Small intestine (tissue), 16 donors: ENCODE measurements at places on chromosomes 16 and 17. TPM values are rescaled to one million over a fixed set of nuclear protein-coding genes. Genes with fewer than 3 reads are reported as not detected.
A peak's percentile ranks its signal among the peaks of the same experiment; 100 is the strongest.

- H3K4me3 ChIP-seq: no peak overlapping the region
- peak; percentile 38 for DNase-seq
- H3K36me3 ChIP-seq: no peaks in the 10 kb centered on the region
- H3K27ac ChIP-seq: no peak overlapping the region
- H3K4me1 ChIP-seq: no peaks in the 10 kb centered on the region
Measured at GRCh38 chr17:60102632-60103096, 23.9 kb upstream of the HEATR6 start.

GRCh38 chr16:920717-921116 lies 50.1 kb downstream of the LMF1 start:
- H3K27ac ChIP-seq: no peak overlapping the region
- H3K4me1 ChIP-seq: peaks cover 5% of the 10 kb centered on the region
- H3K27me3 ChIP-seq: no peaks in the 10 kb centered on the region

DNA sequence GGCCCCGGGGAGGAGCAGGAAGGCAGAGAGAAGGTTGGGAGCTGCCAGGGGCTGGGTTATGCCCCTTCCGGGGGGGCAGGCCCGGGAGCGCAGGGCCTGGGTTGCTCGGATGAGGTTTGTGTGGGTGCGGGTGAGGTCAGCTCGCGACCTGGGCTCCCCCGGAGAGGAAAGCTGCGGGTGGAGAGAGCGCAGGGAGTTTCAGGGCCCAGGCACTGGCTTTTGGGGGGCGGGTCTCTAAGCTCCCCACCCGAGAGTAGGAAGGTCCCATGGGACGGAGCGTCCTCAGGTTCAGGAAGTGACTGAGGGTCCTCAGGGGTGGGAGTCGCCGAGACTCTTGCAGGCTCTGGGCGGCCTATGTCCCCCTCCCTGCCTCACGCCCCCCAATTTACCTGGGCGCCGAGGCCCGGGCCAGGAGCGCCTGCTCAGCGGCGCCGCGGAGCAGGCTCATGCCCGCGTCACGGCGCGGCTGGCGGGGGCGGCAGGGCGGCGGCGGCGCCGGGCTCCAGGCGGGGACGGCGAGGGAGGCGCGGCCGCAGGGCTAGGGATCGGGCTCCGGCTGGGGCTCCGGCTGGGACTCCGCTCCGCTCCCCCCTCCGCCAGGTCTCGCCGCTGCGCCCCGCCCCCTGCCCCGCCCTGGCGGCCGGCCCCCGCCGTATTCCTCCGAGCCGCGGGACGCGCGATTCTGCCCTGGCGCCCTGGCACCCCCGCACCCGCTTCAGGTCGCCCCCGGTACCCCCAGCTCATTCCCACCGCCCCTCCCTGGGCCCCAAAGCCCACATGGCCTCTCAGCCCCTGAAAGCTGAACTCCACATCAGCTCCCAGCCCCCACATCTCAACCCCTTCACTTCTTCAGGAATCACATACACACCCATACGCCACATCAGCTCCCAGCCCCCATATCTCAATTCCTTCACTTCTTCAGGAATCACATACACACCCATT lies at the start of gene DOK4:
DOK4 (minus strand) TSS at position 578 of the 942 bp plus-strand sequence. CDS start 6,986 bp downstream, outside the sequence.
- peak within 1 kb of the TSS; percentile 73 for H3K27ac ChIP-seq
- H3K36me3 ChIP-seq: no peaks in the 10 kb centered on the region
- no peaks in the 10 kb centered on the region for H3K27me3 ChIP-seq

DNA sequence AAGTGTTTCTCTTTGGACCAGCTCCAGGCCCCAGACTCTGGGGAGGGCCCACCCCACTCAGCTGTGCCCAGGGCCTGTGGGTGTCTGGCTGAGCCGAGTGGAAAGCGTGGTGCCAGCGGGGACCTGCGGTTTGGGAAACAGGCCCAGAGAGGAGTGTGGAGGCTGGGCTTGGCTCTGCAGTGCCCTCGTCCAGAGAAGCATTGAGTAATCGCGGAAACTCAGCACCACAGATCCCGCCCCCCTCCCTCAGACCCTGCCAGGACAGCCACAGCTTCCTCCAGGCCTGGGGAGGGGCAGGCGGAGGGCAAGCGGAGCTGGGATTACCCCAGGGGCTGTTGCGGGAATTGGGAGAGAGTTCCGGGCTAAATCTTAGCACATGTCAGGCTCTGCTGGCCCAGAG lies 14.6 kb upstream of the PITPNA start:
- DNase-seq: no peak
- peak overlapping the region; percentile 86 for H3K27ac ChIP-seq
- no peaks in the 10 kb centered on the region for H3K36me3 ChIP-seq
- peaks cover 12% of the 10 kb centered on the region for H3K4me1 ChIP-seq

GRCh38 chr17:42463976-42464400 lies 5.3 kb downstream of the ATP6V0A1 start:
- H3K4me1 ChIP-seq: peaks cover 2% of the 10 kb centered on the region
- H3K36me3 ChIP-seq: peaks cover 3% of the 10 kb centered on the region
- H3K4me3 ChIP-seq: no peak overlapping the region
- no peak overlapping the region for H3K27ac ChIP-seq

DNA sequence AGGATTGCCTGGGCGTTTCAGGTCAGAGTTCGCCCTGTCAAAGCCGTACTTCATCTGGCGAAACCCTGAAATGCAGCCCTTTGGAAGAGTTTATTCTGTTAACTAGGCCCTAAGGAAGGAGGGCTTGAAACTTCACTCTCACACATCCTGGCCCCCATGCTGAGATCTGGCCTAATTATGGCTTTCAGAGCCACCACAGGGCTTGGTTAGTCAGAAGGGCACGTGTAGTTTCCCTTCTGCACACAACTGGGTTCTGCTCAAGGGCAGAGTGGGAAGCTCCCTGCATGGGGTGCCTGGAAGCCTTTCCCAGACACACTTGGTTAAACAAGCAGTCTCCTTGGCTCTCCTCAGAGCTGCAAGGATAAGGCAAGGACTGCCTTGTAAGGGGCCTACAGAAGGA lies 397.3 kb downstream of the SHISA9 start:
- H3K27me3 ChIP-seq: no peaks in the 10 kb centered on the region
- no peak overlapping the region for H3K27ac ChIP-seq
- H3K4me3 ChIP-seq: no peak overlapping the region
- no peaks in the 10 kb centered on the region for H3K4me1 ChIP-seq
- DNase-seq: no peak

GRCh38 chr17:41977991-41978390 lies 11.4 kb downstream of the CNP start:
- H3K27me3 ChIP-seq: no peaks in the 10 kb centered on the region
- no peaks in the 10 kb centered on the region for H3K4me1 ChIP-seq
- H3K4me3 ChIP-seq: no peak overlapping the region
- H3K36me3 ChIP-seq: peaks cover 96% of the 10 kb centered on the region

- no peaks in the 10 kb centered on the region for H3K27me3 ChIP-seq
- H3K36me3 ChIP-seq: peaks cover 3% of the 10 kb centered on the region
- H3K27ac ChIP-seq: no peak overlapping the region
- no peak for DNase-seq
- H3K4me1 ChIP-seq: no peaks in the 10 kb centered on the region
Measured at GRCh38 chr17:21201298-21201595, 12.7 kb downstream of the TMEM11 start.

DNA sequence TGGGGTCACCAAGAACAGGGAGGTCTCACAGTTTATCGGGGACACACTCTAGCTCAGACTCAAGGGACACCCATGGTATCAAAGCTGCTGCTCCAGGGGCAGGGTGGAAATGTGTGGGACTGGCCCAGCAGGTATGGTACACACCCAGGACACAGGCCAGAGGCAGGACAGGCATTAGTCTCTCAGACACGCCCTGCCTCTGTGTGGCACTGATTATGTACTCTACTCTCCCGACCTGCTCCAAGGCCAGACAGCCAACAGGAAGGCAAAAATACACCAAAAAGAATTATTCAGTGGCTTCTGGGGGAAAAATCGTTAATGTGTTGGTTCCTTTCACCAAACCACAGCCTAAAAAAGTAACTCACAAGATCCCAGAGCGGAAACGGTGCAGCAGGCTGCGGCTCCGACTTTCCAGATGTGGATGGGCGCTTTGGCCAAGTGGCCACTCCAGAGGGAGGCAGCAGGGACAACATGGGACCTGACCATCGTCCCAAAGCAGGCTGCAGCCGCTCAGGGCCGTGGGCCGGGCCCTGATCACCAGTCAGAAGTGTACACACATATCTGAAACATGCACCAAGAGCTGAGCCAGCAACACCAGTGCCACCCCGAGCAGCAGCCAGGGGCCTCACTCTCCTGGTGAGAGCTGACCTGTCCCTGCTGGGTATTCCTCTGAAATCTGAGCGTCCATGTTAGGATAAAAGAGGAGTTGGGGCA lies 1.0 kb upstream of the SIRT7 start:
- peaks cover 16% of the 10 kb centered on the region for H3K4me1 ChIP-seq
- H3K36me3 ChIP-seq: peaks cover 12% of the 10 kb centered on the region
- DNase-seq: peak; percentile 93
- peak overlapping the region; percentile 86 for H3K27ac ChIP-seq
- no peaks in the 10 kb centered on the region for H3K27me3 ChIP-seq

- DNase-seq: no peak
- peak overlapping the region; percentile 17 for H3K27ac ChIP-seq
Measured at GRCh38 chr16:27238591-27238990, 30.0 kb downstream of the NSMCE1 start.

- peaks cover 39% of the 10 kb centered on the region for H3K27me3 ChIP-seq
- no peaks in the 10 kb centered on the region for H3K36me3 ChIP-seq
- peak overlapping the region; percentile 38 for H3K4me3 ChIP-seq
- DNase-seq: no peak
- H3K27ac ChIP-seq: peak overlapping the region; percentile 80
Measured at GRCh38 chr17:61401389-61402072, 1.9 kb downstream of the TBX2 start.

DNA sequence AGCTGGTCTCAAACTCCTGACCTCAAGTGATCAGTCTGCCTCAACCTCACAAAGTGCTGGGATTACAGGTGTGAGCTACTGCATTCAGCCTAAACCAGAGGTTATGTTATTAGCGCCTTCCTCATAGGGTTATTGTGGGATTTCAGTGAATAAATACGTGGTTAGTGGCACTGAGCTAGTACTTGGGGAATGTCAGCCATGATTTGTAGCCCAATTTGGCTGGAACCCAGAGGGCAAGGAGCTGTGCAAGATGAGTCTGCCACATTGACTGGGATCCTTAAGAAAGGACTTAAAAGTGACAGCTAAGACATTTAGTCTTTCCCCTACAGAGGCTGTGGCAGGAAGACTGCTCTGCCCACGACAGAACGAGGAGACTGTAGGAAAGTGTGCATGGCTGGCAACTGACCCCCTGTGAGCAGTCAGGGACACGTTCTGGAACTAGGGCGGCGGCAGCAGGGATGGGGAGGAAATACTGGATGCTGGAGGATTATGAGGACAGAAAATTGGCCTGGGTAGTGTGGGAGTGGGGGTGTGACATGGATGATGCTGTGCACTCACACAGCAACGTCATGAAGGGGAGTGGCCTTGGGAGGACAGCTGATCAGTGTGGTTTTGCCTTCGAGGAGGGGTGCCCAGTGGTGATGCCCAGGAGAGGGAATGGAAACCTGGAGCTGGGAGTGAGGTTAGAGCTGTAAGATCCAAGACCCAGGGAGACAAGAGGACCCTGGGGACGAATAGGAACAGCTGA lies 14.6 kb downstream of the ATP5PD start:
- peak; percentile 60 for DNase-seq
- H3K27me3 ChIP-seq: peaks cover 5% of the 10 kb centered on the region
- peaks cover 12% of the 10 kb centered on the region for H3K36me3 ChIP-seq
- no peak overlapping the region for H3K27ac ChIP-seq
- H3K4me3 ChIP-seq: no peak overlapping the region

DNA sequence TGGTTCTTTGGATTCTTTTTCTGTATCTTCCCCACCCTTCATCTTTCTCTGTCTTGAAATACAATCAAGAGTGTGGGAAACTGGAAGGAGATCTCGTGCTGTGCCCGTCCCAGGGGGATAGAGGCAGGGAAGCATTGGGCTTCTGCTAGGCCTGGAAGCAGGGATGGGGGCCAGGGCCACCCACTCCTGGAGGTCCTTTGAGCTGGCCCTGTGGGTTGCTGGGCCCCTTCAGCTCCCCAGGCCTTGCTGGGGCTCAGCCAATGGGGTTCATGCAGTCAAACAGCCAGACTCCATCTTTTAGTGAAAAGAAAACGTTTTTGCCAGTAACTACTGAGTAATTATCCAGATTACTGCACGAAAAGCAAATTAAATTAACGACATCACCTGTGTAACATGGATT lies 67.8 kb downstream of the CCDC182 start:
- no peaks in the 10 kb centered on the region for H3K4me1 ChIP-seq
- DNase-seq: no peak
- H3K27me3 ChIP-seq: no peaks in the 10 kb centered on the region
- H3K27ac ChIP-seq: no peak overlapping the region
- no peak overlapping the region for H3K4me3 ChIP-seq
- peaks cover 55% of the 10 kb centered on the region for H3K36me3 ChIP-seq

DNA sequence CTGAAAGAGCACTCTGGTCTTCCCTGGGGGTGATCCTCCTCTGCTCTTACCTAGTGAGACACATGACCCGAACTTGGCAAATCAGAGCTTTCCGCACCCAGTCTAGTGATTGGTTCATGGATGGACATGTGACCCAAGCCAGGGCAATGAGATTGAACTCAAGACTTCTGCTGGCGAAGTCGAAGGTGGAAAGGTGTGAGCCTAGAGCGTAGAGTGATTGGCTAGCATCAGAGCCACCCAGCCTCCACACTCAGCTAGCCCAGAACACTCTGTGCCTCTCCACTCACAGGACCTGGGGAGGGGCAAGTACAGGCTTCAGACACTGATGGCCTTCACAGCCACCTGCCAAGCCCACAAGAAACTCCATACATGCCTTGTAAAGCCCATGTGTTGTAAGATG lies 17.6 kb downstream of the ATPAF2 start:
- no peak overlapping the region for H3K4me3 ChIP-seq
- H3K36me3 ChIP-seq: peaks cover 5% of the 10 kb centered on the region
- no peak overlapping the region for H3K27ac ChIP-seq
- no peaks in the 10 kb centered on the region for H3K27me3 ChIP-seq
- H3K4me1 ChIP-seq: no peaks in the 10 kb centered on the region

DNA sequence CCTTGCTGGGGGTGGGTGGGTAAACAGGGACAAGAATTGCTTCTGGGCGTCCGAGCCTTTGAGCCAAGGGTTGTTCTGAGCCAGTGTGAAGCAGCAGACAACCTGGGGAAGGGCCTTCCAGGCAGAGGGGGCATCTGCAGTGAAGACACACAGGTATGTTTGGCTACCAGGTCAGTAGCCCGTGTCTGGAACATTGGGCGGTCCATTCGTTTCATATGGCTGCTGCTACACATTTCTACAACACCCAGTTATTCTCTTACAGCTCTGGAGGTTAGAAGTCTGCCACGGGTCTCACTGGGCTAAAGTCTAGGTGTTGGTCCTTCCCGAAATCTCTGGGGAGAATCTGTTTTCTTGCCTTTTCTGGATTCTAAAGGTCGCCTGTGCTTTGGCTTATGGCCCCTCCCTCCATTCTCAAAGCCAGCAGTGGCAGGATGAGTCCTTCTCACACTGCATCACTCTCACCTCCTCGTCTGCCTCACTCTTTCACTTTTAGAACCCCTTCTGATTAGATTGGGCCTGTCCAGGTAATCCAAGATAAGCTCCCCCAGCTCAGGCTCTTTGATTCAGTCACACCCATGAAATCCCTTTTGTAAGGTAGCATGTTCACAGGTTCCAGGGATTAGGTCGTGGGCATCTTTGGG lies 136.1 kb downstream of the CLEC16A start:
- H3K27me3 ChIP-seq: no peaks in the 10 kb centered on the region
- no peak for DNase-seq
- H3K36me3 ChIP-seq: peaks cover 5% of the 10 kb centered on the region
- peaks cover 32% of the 10 kb centered on the region for H3K4me1 ChIP-seq

GRCh38 chr17:49031965-49032928 lies 35.1 kb downstream of the IGF2BP1 start:
- peak overlapping the region; percentile 14 for H3K27ac ChIP-seq
- H3K36me3 ChIP-seq: peaks cover 67% of the 10 kb centered on the region
- peaks cover 10% of the 10 kb centered on the region for H3K4me1 ChIP-seq
- H3K27me3 ChIP-seq: no peaks in the 10 kb centered on the region

ADORA2B gene
- polyA plus RNA-seq: not detected

KRTAP16-1 gene
- not detected for polyA plus RNA-seq

TLCD1 gene
- 10.7 TPM for polyA plus RNA-seq

LDHD gene
- 30.0 TPM for polyA plus RNA-seq

KRT33B gene
- polyA plus RNA-seq: not detected

RAB40C gene
- polyA plus RNA-seq: 49.0 TPM

SPATA22 gene
- 0.12 TPM for polyA plus RNA-seq

RHOT2 gene
- 206 TPM for polyA plus RNA-seq

KCTD2 gene
- 12.3 TPM for polyA plus RNA-seq
